ENCODE measurements at places on chromosomes 2 and 18.

DNA sequence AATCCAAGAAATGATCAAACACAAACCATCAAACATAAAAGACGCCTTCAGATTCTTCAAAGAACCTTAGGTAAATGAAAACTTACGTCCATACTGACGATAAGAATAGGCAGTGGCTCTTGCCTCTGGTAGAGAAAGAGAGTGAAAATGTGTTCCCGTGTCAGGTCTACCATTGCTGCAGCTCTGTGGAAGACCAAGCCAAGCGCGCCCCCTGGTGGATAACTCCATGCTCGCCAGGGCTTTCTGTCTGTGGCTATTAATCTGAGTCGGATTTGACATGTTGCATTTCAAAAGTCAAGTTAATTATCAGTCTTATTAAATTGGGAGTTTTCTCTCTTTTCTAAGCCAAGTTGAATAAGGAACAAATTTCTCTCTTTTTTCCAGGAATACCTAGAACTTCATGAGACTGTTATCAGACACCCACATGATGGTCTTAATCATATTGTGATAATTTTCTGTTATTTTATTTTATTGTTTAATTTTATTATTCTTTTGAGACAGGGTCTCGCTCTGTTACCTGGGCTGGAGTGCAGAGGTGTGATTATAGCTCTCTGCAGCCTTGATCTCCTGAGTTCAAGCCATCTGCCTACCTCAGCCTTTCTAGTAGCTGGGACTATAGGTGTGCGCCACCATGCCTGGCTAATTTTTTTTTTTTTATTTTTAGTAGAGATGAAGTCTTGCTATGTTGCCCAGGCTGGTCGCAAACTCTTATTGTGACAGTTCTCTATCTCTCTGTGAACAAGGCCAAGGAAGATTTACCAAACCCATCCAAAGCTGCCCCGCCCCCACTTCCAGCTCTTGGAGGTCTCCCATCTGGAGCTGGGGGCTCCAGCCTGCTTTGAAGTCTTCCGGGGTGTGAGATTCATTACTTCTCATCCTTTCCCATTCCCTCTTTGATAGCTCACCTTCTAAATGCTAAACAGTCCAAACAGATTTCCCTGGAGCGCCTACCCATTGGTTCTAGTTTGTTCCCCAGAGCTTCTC, 15.8 kb upstream of the ZAP70 start:
- peak; percentile 85 for DNase-seq

DNA sequence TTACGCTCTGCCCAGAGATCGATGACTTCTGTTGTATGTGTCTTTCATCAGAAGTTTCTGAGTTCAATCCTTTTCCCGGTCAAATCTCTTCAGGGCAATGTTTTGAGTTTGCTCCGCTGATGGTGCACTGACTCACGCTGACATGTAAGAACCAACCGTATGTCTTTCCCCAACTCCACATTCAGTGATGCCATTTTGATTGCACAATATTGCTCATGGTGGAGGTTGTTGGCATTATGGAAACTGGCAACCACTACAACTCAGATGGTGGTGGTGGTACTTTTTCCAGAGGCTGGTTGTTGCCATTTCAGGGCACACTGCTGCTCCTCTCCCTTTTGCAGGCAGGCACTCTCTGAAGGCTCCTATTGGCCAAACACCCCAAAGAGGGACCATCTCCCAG, 751.5 kb downstream of the DCDC2C start:
- DNase-seq: no peak

DNA sequence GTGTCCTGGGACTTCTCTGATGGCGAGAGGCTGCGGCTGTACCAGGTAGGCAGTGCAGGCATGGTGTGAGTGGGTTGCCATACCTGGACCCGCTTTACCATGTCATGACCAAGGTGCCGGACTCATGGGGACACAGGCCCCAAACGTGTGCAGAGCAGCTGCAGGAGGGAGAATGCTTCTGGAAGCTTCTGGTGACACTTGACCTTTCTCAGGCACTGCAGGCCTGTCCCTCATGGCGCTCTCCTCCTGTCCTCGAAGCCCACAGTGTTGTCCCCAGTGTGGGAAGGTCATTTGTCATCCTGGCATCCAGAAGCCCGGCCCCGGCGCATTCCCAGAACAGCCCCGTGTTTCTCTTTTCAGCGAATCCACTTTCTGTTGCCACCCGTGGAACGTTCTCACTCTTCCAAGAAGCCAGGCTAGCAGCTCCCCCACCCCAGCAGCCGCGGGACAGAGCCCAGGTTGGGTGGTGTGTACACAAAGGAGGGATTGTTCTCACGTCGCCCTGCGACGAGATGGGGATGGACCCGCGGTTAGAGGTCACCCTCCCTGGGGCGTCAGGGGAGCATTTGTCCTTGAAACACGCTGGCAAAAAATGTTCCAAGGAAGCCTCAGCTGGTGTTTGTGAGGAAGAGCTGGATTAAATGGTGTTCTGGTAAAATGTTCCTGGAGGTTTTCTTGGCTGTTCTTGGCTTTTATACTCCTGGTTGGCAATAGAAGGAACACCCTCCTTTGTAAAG, 43.7 kb downstream of the SH3BP4 start:
- no peak for DNase-seq

- no peak for DNase-seq
Measured at GRCh38 chr2:73895473-73895872, 2.7 kb downstream of the ACTG2 start.

GRCh38 chr2:177622521-177622920, 229.9 kb downstream of the AGPS start:
- DNase-seq: no peak

DNA sequence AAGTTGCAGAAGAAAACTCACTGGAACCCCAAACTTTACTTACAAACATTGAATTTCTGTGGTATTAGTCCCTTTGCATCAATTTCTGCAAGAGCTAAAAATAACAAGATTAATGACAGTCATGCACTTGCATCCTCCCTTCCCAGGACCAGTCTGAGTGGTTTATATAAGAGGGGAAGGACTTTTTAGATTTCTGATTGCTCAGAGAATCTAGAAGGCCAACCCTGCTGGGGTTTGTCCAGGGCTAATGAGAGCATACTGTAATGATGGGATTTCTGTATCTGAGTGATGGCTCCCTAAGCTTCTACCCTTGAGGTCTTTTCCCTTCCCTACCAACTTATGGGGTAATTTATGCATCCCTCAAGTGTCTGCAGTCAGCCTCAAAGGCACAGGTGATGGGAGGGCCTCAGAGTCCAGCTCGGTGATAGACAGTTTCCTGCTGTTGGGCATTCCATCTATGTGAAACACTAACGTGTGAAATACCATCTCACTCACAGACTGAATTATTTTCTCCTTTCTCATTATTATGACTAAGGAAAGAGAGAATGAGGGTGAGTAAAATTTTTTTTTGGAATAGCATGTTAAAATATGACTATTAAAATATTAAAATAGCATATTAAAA, 556.3 kb downstream of the RIT2 start:
- no peak for DNase-seq

DNA sequence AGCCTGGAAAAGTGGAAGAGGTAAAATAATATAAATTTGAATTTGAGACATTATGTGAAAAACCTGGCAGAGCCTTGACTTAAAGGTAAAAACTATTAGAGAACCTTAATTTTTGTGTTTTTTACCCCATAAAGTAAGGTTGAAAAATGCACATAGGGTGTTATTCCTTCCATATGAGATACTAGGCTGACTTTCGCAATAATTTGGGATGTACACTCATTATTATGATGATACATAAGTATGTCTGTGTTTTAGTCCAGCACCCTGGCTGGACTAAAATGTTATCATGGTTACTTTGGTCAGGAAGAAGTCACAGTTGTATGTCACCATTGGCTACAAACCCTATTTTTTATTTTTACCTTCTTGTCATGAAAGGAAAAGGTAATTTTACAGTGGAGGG, 19.8 kb downstream of the NEMP2 start:
- DNase-seq: no peak

- no peak for DNase-seq
Measured at GRCh38 chr2:10554961-10555809, 107.1 kb upstream of the ODC1 start.

- no peak for DNase-seq
Measured at GRCh38 chr2:319059-319600, 31.2 kb upstream of the ALKAL2 start.

DNA sequence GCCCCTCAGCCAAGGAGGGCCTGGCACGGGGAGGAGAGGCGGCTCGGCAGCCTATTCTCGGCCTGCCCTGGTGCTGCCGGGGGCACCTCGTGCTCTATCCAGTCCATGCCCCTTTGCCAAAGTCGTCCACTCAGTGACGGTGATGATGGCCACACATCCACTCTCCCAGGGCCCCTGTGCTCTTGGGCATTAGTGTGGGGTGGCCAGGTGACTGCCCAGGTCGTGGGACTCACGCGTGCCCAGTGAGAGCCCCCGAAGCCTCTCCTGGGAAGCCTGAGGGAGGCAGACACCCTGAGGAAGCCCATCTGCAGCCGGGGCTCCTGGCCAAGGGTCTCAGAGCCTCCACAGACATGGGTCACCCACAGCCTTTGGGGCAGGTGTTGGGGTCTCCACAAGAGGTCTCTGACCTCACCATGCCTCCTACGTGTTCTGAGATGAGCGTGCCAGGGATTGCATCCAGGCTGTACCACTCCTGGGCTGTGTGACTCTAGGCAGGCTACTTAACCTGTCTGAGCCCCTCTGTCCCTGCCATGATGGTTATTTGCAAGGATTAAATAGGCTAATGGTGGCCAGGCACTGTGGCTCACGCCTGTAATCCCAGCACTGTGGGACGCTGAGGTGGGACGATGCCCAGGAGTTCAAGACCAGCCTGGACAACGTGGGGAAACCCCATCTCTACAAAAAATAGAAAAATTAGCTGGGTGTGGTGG, 12.9 kb downstream of the RAMP1 start:
- no peak for DNase-seq

- DNase-seq: no peak
Measured at GRCh38 chr2:205408696-205409095, 273.6 kb upstream of the NRP2 start.

- DNase-seq: no peak
Measured at GRCh38 chr2:106160786-106161261, 33.3 kb downstream of the UXS1 start.

GRCh38 chr2:159933040-159933726, 129.2 kb downstream of the PLA2R1 start:
- no peak for DNase-seq

GRCh38 chr2:36414307-36414706, 58.7 kb downstream of the CRIM1 start:
- DNase-seq: no peak

- DNase-seq: no peak
Measured at GRCh38 chr2:45003579-45004551, 5.4 kb downstream of the SIX2 start.

- DNase-seq: no peak
Measured at GRCh38 chr18:62258093-62258492, 67.0 kb upstream of the TNFRSF11A start.

GRCh38 chr2:146950361-146950760, 894.5 kb upstream of the ACVR2A start:
- no peak for DNase-seq

- DNase-seq: peak; percentile 62
Measured at GRCh38 chr2:239326831-239327535, 73.8 kb downstream of the HDAC4 start.

DNA sequence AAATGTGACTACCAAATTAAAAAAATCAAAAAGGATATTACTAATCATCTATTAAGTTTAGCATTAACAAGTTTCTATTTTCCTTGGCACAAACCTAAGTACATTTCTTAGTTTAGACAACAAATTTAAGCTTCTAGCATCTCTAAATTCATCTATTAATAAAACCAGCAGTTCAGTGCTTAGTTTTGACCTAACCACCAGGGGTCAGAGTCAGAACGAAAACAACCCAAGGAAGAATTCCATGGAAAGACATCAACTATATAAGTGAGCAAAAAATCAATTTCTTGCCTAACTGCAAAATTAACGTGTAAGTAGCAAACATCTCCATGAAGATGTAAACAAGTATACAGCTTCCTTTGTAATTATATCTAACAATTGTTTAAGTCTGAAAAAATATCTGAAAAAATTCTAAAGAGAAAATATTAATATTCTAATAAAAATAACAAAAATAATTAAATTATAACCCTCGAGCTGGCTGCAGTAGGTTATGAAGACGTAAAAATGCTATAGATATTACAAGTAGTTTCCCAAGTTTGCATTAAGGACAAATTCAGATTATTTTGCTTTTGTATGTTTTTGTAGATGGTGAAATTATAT, 83.7 kb downstream of the CERKL start:
- DNase-seq: no peak

DNA sequence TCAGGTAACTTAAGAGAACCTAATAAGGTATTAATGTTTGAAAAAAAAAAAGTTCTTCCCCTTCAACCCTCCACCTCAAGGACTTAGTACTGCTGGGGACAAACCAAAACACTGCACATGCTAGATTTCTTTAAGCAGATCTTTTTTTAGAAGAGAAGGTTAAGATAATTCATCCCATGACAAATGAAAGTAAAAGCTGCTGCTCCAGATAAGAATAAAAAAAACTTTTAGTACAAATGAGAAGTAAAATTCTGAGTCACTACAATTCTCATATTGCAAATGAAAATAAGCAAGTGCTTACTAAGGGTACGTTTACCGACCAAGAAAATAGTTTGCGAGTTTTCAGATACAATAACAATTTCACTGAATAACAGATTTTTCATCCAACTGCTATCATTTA, 8.9 kb downstream of the STAM2 start:
- DNase-seq: no peak

Data from stimulated activated CD4-positive, alpha-beta T cell treated with anti-CD3 and anti-CD28 coated beads, Interleukin-12 subunit alpha, Interleukin-12 subunit beta, amount 100 ng/mL, for 24 hours (primary cell).